Lower lobe of right lung (tissue), 2 donors: ENCODE measurements at places on chromosomes 1 and 21. TPM values are rescaled to one million over a fixed set of nuclear protein-coding genes. Genes with fewer than 3 reads are reported as not detected.

Gene NUDC
- total RNA-seq, result 56.7 TPM

Gene NR1I3
- not detected for total RNA-seq

DNA sequence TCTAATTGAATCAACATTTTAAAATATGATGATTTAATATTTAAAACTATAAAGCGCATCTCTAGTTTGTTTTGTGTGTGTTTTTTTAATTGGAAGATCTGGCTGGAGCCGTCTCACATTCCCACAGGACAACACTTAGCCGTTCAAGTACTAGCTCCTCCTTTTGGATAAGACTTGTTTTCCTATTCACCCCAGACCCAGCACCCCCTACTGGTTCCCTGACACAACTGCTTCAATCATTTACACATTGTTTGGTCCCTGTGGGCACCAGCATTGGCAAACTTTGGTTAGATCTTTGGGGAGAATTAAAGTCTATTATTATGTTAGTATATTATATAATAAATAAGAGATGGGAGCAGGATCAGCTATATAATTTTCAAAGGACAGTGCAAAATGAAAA is 34.5 kb downstream of the TYW3 start:
- no peak for DNase-seq
- H3K27me3 ChIP-seq, result no peaks in the 10 kb centered on the region
- no peak overlapping the region for H3K4me3 ChIP-seq
- H3K27ac ChIP-seq, result no peak overlapping the region

- no peaks in the 10 kb centered on the region for H3K27me3 ChIP-seq
- no peak for DNase-seq
- no peak overlapping the region for H3K27ac ChIP-seq
- no peaks in the 10 kb centered on the region for H3K36me3 ChIP-seq
- no peak overlapping the region for H3K4me3 ChIP-seq
- H3K4me1 ChIP-seq, result no peaks in the 10 kb centered on the region
Observed at GRCh38 chr1:62230718-62231117, 36.1 kb downstream of the L1TD1 start.
